ENCODE measurements at places on chromosomes 16 and 17. TPM values are rescaled to one million over a fixed set of nuclear protein-coding genes. Genes with fewer than 3 reads are reported as not detected.

SECTM1 gene
- total RNA-seq: 87.5 TPM

CHST5 gene
- total RNA-seq: 0.13 TPM

CLEC18C gene
- 0.57 TPM for total RNA-seq

DNA sequence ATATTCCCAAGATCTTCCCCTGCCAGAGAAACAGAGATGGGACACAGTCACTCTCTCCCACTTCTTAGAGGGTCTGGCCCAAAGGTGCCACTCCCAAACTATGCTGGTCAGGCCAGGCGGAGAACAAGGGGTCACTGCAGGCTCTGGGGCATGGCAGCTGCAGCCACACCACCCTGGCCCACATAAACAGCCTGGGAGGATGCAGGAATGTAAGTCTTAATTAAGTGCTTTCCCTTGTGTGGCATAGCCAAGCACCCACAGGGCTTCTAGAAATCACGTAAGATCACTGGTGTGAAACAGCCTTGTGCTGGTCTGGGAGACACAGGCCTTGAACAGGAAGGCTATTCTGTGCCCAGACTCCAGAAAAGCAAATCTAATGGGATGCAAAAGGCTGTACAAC is 31.5 kb downstream of the ABCC12 start:
- no peaks in the 10 kb centered on the region for H3K27me3 ChIP-seq
- H3K27ac ChIP-seq: no peak overlapping the region
- H3K4me1 ChIP-seq: no peaks in the 10 kb centered on the region
- DNase-seq: no peak
- H3K36me3 ChIP-seq: no peaks in the 10 kb centered on the region

DNA sequence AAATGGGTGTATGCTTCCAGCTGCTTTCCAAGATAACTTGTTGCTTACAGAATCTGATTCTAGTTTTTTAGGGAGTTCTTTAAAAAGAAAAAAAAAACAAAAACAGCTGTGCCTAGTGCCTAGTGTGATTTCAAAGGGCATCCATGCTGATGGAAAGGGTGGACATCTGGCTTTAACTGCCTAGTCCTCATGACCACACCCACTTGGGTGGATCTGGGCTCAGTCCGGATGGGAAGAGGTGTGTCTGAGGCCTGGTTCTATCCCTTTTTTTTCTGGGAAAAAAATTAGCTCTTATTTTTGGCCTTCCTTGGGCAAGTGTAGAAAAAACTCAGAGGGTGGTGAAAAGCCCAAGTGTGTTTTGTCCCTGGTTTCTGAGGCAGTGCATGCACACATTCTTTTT is 132.3 kb upstream of the CDH11 start:
- H3K4me1 ChIP-seq: no peaks in the 10 kb centered on the region
- no peaks in the 10 kb centered on the region for H3K27me3 ChIP-seq
- no peak overlapping the region for H3K27ac ChIP-seq
- DNase-seq: no peak
- H3K36me3 ChIP-seq: no peaks in the 10 kb centered on the region

TLCD3A gene
- 12.4 TPM for total RNA-seq

GRCh38 chr17:71109697-71110096 is 940.4 kb downstream of the KCNJ2 start:
- H3K36me3 ChIP-seq: no peaks in the 10 kb centered on the region
- no peaks in the 10 kb centered on the region for H3K27me3 ChIP-seq
- no peak overlapping the region for H3K4me3 ChIP-seq

GRCh38 chr17:67372751-67373150 is 4.3 kb upstream of the PITPNC1 start:
- no peaks in the 10 kb centered on the region for H3K36me3 ChIP-seq
- H3K27ac ChIP-seq: no peak overlapping the region
- H3K4me1 ChIP-seq: peaks cover 6% of the 10 kb centered on the region
- H3K27me3 ChIP-seq: no peaks in the 10 kb centered on the region
- no peak overlapping the region for H3K4me3 ChIP-seq

GRCh38 chr17:35486920-35487732 is 38.6 kb upstream of the SLFN13 start:
- no peaks in the 10 kb centered on the region for H3K4me1 ChIP-seq
- H3K27ac ChIP-seq: no peak overlapping the region
- H3K4me3 ChIP-seq: no peak overlapping the region

- no peaks in the 10 kb centered on the region for H3K27me3 ChIP-seq
- no peak overlapping the region for H3K27ac ChIP-seq
Observed at GRCh38 chr16:81575834-81576233, 131.2 kb downstream of the CMIP start.

CCDC40 gene
- 22.6 TPM for total RNA-seq

- H3K27ac ChIP-seq: peak overlapping the region; percentile 84
- H3K27me3 ChIP-seq: no peaks in the 10 kb centered on the region
- H3K4me1 ChIP-seq: no peaks in the 10 kb centered on the region
- H3K36me3 ChIP-seq: no peaks in the 10 kb centered on the region
Observed at GRCh38 chr16:57826706-57827625, 24.7 kb upstream of the KIFC3 start.

DNA sequence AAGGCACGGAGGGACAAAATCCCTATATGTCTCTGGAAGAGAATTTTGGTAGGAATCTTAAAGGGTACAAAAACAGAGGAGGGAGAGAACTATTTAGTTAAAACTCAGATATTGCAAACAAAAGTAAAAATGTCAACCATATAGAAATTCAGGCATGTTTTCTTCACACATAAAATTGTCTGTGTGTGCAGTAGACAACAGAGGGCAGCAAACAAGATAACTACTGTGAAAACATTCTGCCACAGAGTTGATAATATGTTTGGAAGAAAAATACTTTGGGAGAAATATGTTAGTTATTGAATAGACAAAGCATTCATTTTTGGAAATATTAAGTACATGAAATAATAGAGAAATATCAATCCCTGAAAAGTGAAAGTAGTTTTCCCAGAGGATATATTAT is 56.2 kb downstream of the SNX11 start:
- no peaks in the 10 kb centered on the region for H3K27me3 ChIP-seq
- peaks cover 7% of the 10 kb centered on the region for H3K4me1 ChIP-seq
- DNase-seq: no peak
- H3K36me3 ChIP-seq: no peaks in the 10 kb centered on the region

SLC38A8 gene
- total RNA-seq: not detected

GRCh38 chr16:48810803-48811453 is 200.9 kb upstream of the N4BP1 start:
- no peak for DNase-seq
- H3K4me1 ChIP-seq: no peaks in the 10 kb centered on the region
- no peak overlapping the region for H3K4me3 ChIP-seq
- no peak overlapping the region for H3K27ac ChIP-seq
- no peaks in the 10 kb centered on the region for H3K36me3 ChIP-seq

CDH3 gene
- 61.3 TPM for total RNA-seq

SKAP1 gene
- total RNA-seq: 34.8 TPM

DNA sequence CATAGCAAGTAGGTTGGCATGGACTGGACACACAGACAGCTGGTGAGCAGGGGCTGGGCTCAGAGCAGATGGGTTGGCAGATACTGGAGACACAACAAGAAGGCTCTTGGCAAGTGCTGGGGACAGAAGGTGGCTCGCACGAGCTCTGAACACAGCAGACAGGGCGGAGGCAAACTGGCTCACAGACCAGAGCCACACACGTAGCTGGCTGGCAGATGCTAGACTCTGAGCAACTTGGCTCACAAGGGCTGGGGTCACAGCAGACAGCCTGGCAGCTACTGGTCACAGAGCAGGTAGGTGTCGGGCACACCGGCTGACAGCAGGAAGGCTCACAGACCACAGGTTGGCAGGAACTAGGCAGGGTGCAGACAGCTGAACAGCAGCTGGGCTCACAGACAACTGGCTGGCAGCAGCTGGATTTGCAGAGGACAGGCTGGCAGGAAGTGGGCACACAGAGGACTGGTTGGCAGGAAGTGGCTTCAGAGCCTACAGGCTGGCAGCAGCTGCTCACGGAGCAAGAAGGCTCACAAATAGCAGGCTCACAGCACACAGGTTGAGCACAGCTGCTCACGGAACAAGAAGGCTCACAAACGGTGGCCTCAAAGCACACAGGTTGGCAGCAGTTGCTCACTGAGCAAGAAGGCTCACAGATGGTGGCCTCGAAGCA is 725 bp downstream of the KRTAP16-1 start:
- no peaks in the 10 kb centered on the region for H3K27me3 ChIP-seq
- H3K4me1 ChIP-seq: no peaks in the 10 kb centered on the region

DNA sequence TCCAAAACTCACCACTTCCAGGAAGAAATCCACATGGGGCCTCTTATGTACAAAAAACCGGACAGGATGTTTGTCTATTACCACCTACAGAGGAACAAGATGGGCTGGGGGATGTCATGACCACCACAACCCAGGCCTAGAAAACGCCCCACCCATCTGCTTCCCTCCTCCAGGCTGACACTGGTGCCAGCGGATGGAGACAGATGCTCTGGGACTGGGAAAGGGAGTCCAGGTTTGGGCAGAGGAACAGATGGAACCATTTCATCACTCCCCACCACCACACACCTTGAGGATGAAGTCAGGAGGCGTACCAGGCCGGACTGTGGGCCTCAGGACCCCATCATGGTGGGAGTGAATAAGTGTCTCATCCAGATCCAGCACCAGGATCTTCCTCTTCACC is 4.5 kb upstream of the GABARAP start:
- DNase-seq: no peak
- H3K4me3 ChIP-seq: no peak overlapping the region
- H3K4me1 ChIP-seq: peaks cover 26% of the 10 kb centered on the region
- no peak overlapping the region for H3K27ac ChIP-seq

CTRB1 gene
- total RNA-seq: not detected

EFCAB5 gene
- 1.4 TPM for total RNA-seq

- H3K27me3 ChIP-seq: no peaks in the 10 kb centered on the region
- DNase-seq: no peak
- H3K27ac ChIP-seq: no peak overlapping the region
- H3K4me1 ChIP-seq: no peaks in the 10 kb centered on the region
- H3K4me3 ChIP-seq: no peak overlapping the region
- H3K36me3 ChIP-seq: peaks cover 3% of the 10 kb centered on the region
Observed at GRCh38 chr16:68162413-68162812, 73.5 kb downstream of the ESRP2 start.

HSD17B1 gene
- 0.31 TPM for total RNA-seq

PABPN1L gene
- not detected for total RNA-seq

DNA sequence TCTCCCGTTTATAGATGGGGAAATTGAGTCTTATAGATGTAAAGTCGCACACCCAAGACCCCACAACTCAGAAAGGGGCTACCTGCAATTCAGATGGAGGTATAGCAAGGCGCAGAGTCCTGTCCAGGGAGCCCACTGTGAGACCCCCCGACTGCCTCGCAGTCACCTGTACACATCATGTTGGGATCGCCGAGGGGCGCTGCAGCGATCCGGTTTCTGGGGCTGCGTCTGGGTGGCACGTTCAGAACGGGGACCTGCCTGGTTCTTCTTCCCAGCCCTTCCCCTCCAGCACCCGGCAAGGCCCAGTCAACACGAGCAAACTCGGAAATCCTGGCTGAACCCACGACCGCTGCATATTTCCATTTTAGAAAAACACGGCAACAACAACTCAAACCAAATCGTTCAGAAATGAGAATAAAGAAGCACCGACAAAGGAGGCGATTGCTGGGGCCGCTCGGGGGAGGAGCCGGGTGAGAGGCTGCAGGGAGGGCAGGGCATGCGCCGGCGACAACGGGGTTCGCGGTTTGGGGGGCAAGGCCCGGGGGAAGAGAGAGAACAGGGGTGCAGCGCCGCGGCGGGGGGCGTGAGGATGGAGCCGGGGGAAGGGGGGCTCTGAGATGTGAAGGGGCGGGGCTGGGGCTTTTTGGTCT is 643 bp downstream of the HSDL1 start:
- H3K4me1 ChIP-seq: peaks cover 6% of the 10 kb centered on the region
- no peaks in the 10 kb centered on the region for H3K27me3 ChIP-seq
- no peaks in the 10 kb centered on the region for H3K36me3 ChIP-seq
- peak overlapping the region; percentile 77 for H3K4me3 ChIP-seq

GLIS2 gene
- total RNA-seq: 68.7 TPM

GRCh38 chr17:79997011-79997660 is 38.5 kb downstream of the TBC1D16 start:
- H3K4me3 ChIP-seq: no peak overlapping the region
- DNase-seq: no peak
- H3K4me1 ChIP-seq: peaks cover 12% of the 10 kb centered on the region
- no peaks in the 10 kb centered on the region for H3K27me3 ChIP-seq

CDK3 gene
- total RNA-seq: 7.1 TPM

MT4 gene
- not detected for total RNA-seq

WNK4 gene
- total RNA-seq: 14.9 TPM

DNA sequence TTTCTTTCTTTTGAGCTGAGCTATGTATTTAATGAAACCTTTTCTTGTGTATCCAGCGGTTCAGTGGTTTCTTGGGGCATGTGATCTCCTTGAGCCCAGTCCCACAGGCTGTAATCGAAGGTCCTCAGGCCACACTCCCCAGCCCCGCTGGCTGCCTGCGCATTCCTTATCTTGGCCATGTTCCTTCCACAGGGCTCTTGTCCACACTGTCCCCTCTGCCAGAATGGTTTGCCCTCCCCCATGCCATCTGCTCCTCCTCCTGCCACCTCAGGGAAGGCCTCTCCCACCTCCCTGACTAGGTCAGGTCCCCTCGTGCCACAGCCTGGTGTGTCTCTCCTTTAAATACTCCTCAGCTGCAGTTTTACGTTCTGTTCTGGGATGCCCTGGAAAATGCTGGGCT is 12.1 kb upstream of the NLRC5 start:
- no peaks in the 10 kb centered on the region for H3K4me1 ChIP-seq
- no peaks in the 10 kb centered on the region for H3K36me3 ChIP-seq
- no peak overlapping the region for H3K27ac ChIP-seq
- H3K4me3 ChIP-seq: no peak overlapping the region
- DNase-seq: no peak
- H3K27me3 ChIP-seq: no peaks in the 10 kb centered on the region

Data from kidney (tissue), 22 donors.